ENCODE measurements at places on chromosomes 6 and 20. TPM values are rescaled to one million over a fixed set of nuclear protein-coding genes. Genes with fewer than 3 reads are reported as not detected.

Gene ECT2L
- total RNA-seq, result 1.5 TPM

Gene VSX1
- total RNA-seq, result not detected

Gene THBS2
- 84.0 TPM for total RNA-seq

DNA sequence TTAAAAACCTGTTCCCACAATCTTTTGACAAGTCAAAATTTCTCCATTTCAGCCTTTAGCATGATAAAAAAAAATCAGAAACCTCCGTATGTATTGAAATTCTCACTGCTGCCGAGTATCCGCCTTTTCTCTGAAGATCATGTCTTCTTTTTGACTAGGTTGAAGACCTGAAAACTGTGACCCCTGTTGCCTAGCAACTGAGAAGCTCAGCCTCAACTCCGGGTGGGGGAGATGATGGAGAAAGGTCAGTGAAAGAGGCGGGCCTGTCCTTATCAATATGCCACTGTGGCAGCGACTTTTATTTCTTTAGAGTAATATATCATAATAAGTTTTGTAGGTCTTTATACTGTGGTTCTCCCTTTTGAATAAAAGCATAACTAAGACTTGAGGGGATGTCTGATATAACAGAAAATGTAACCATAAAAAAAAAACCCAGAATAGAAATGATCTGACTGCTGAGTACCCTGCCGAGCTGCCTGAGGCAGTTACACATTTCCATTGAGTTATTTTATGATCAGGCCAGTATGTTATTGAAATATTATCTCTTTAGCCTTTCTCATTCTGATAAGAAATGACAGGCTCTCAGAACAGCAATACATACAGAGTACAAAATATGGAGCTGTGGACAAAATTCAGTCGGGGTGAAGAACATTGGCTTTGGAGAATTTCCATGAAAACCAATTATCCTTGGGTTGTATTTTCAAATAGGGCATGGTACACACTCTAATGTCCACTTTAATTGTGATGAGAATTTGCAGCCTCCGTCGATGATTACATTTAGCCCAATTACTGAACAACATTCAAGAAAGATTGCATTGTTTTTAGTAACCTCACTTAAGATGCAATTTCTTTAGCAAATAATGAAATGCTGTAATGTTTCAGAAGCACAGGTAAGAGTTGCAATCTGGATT is 136.7 kb upstream of the EEF1E1 start:
- no peak overlapping the region for H3K4me3 ChIP-seq
- DNase-seq, result no peak
- H3K4me1 ChIP-seq, result no peaks in the 10 kb centered on the region

DNA sequence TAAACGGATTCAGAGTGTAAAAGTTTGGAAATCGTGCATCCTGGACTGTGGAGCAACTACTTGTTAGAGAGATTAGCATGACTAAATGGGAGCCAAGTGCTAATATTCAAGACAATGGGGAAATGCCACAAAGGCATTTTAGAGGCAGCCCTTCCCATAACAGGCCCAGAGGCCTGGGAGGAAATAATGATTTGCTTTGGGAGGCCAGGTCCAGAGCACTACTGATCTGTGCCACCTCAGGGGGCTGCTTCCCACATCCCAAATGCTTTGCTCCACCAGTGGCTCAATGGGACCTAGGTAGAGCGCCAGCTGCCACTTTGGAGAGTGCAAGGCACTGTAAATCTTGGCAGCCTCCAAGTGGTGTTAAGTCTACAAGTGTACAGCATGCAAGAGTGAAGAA is 91.9 kb upstream of the HSF2 start:
- no peak overlapping the region for H3K4me3 ChIP-seq
- H3K36me3 ChIP-seq, result no peaks in the 10 kb centered on the region
- H3K27ac ChIP-seq, result no peak overlapping the region
- no peaks in the 10 kb centered on the region for H3K4me1 ChIP-seq
- no peaks in the 10 kb centered on the region for H3K27me3 ChIP-seq

GRCh38 chr6:13355043-13355945 is 27.0 kb upstream of the TBC1D7 start:
- no peaks in the 10 kb centered on the region for H3K36me3 ChIP-seq
- no peaks in the 10 kb centered on the region for H3K27me3 ChIP-seq
- DNase-seq, result no peak
- H3K27ac ChIP-seq, result peak overlapping the region; percentile 59
- no peak overlapping the region for H3K4me3 ChIP-seq

DNA sequence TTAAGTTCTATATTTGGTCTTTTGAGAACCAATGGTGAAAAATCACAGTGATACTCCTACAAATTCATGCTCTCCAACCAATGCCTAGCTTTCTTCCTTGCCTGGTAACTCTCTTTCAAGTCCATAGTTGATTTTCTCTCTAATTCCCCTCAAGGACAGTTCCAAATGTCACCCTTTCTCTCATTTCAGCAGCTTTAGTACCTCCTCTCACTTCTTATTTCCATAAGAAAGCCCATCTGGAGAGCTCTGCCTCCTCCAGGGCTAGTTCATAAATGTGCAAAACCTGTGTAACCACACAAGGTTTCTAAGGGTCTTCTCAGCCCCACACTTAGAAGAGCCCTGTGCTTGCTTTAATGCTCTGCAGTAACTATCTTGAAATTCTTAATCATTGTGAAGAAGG is 155.4 kb upstream of the PLCB4 start:
- H3K27ac ChIP-seq, result no peak overlapping the region
- H3K36me3 ChIP-seq, result no peaks in the 10 kb centered on the region
- H3K27me3 ChIP-seq, result no peaks in the 10 kb centered on the region
- DNase-seq, result no peak

DNA sequence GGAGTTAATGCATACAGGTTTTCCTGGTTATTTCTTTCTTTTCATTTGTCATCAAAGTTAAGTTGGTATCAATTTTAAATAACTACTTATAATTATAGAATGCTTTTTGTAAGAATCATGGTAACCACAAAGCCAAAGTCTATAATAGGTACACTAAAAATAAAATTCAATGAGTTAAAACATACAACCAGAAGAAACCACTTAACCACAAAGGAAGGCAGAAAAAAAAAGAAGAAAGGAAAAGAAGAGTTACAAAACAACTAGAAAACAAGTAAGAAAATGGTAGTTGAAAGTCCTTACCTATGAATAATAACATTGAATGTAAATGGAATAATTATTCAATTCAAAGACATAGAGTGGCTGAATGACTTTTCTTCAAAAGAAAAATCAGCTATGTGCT is 45.6 kb downstream of the THBS2 start:
- no peaks in the 10 kb centered on the region for H3K27me3 ChIP-seq
- H3K4me3 ChIP-seq, result no peak overlapping the region
- no peaks in the 10 kb centered on the region for H3K4me1 ChIP-seq
- H3K27ac ChIP-seq, result no peak overlapping the region
